ENCODE measurements at places on chromosomes 2 and 18.

DNA sequence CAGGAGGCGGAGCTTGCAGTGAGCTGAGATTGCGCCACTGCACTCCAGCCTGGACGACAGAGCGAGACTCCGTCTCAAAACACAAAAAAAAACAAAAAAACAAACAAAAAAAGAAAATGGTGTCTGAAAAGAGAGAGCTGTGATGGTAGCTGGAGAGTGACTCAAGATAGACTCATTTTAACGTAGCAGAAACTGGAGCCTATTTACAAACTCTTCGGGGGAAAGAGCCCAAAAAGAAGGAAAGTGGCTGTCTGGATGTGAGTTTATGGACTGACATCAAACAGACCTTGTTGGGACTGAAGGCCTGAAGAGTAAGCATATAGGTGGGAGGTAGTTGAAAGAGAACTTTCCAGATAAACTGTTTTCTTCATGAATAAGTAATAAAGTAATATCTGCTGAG is 51.8 kb downstream of the LIMS1 start:
- no peak for DNase-seq

- no peak for DNase-seq
Observed at GRCh38 chr2:206064077-206064476, 21.9 kb downstream of the INO80D start.

DNA sequence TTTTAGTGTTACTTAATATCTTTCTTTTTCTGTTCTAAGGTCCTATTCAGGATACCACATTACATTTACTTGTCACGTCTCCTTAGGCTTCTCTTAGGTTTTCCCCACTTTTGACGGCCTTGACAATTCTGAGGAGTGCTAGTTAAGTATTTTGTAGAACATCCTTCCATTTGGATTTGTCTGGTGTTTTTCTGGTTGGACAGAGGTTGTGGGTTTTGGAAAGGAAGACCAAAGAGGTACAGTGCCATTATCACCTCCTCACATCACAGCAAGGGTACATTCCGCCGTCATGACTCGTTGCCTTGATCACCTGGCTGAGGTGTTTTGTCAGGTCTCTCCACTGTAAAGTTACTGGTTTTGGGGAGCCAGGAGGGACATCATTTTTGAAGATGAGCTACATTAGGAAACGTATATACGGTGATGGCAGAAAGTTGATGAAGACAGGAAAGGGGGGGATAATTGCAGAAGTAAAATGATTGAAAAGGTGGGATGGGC is 88.4 kb upstream of the TMEM247 start:
- no peak for DNase-seq

GRCh38 chr18:12552879-12553242 is 105.0 kb downstream of the SPIRE1 start:
- DNase-seq, result no peak

GRCh38 chr2:116585669-116586327 is 1228.7 kb upstream of the DDX18 start:
- DNase-seq, result no peak

GRCh38 chr18:23085066-23085465 is 50.2 kb upstream of the CABLES1 start:
- no peak for DNase-seq

DNA sequence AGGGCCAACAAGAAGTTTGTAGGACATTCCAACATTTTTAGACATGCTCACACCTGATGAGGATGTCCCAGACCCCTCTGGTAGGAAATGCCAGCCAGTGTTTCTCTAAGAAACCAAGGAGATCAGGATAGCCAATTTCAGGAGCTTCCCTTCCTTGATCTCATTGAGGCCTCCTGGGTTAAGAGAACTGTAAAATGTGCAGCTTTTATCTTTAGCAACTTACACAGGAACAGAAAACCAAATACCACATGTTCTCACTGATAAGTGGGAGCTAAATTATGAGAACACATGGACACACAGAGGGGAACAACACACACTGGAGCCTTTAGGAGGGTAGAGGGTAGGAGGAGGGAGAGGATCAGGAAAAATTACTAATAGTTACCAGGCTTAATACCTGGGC is 99.6 kb upstream of the MAP2 start:
- no peak for DNase-seq

DNA sequence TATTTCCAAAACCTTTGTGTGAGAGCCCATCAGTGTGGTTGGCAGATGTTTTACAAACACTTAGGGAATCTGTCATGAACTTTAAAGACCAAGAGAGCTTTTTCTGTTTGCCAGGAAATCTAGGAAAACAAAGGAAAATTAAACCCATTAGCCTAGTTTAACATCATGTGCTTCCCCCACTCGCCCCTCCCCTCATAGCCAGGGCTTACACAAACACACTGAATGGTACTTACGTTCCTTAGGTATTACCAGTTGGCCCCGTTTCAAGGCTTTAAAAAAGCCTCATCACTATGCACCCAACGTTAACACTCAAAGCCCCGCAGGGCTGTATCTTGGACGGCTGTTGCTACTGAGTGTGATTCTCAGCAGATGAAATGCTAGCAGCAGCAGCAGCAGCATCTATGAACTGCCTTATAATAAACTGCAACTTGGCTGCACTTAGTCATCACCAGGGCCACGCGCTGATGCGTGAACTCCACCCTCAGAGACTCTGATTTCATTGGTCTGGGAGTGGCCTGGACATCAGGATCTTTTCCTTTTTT is 20.1 kb upstream of the TTC39C start:
- DNase-seq, result no peak

DNA sequence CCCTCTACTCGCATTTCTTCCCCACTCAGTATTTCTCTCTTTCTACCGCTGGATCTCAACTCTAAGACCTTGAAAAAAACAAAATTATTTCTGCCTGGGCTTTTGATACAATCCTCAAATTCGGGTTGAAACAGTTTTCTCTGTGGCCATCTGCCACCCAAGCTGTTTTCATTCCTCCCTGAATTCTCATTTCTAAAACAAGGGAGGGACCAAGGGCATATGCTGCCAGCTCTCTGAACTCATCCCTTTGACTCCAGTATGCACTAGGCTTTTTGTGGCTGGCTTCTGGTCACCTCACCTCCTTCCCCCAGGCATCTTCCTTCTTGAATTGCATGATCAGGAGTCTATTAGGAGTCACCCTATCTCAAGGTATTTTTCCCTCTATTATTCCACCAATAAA is 49.5 kb downstream of the CCDC148 start:
- DNase-seq, result no peak

GRCh38 chr18:13576598-13576997 is 149.8 kb downstream of the FAM210A start:
- no peak for DNase-seq
